Osteoblast (primary cell): ENCODE measurements at places on chromosomes 6 and 20. TPM values are rescaled to one million over a fixed set of nuclear protein-coding genes. Genes with fewer than 3 reads are reported as not detected.

The DAAM2 gene
- total RNA-seq, result 29.0 and 46.9 TPM in 2 replicates

The PLCB4 gene
- 13.0 and 25.6 TPM in 2 replicates for total RNA-seq

The LTB gene
- 0.29 TPM in 1 of 2 replicates, not detected in the other for total RNA-seq

The FERMT1 gene
- 2.1 and 2.5 TPM in 2 replicates for total RNA-seq

The PIGT gene
- total RNA-seq, result 52.8 and 56.6 TPM in 2 replicates

The MRPS18A gene
- 27.5 and 30.4 TPM in 2 replicates for total RNA-seq

The AIF1 gene
- total RNA-seq, result 0.36 TPM in 1 of 2 replicates, not detected in the other

The TP53TG5 gene
- not detected in 2 replicates for total RNA-seq

The CDH4 gene
- 1.1 and 1.8 TPM in 2 replicates for total RNA-seq

The EPPIN gene
- total RNA-seq, result not detected in 2 replicates

The SRMS gene
- not detected in 2 replicates for total RNA-seq

GRCh38 chr20:59044295-59044694 lies 1.7 kb upstream of the PRELID3B start:
- H3K36me3 ChIP-seq, result peaks cover 10% of the 10 kb centered on the region
- H3K4me3 ChIP-seq, result no peak overlapping the region
- peaks cover 37% of the 10 kb centered on the region for H3K4me1 ChIP-seq
- no peak for DNase-seq

DNA sequence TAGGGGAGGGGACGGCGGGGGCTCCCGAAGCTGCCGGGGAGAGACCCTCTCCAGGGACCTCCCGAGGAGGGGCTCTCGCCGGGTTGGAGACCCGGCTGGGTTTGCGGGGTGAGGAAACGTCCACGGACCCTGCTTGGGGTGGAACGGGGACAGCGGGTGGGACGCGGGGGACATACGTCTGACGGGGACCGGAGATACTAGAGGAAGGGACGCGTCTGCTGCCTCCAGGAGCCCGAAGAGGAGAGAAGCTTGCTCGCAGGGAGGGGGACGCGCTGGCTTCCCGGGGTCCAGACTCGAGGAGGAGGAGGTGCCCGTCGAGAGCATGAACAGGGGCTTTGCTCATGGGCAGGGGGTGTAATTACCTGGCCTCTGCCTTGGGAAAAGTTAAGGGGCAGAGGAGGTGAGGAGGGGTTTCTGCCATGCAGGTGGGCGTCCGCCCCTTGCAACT lies 593 bp downstream of the DNMT3B start:
- peak; percentile 87 for DNase-seq
- H3K4me3 ChIP-seq, result peak overlapping the region; percentile 87
- H3K36me3 ChIP-seq, result no peaks in the 10 kb centered on the region
- H3K27ac ChIP-seq, result no peak overlapping the region
- no peaks in the 10 kb centered on the region for H3K27me3 ChIP-seq
- H3K4me1 ChIP-seq, result peaks cover 6% of the 10 kb centered on the region

DNA sequence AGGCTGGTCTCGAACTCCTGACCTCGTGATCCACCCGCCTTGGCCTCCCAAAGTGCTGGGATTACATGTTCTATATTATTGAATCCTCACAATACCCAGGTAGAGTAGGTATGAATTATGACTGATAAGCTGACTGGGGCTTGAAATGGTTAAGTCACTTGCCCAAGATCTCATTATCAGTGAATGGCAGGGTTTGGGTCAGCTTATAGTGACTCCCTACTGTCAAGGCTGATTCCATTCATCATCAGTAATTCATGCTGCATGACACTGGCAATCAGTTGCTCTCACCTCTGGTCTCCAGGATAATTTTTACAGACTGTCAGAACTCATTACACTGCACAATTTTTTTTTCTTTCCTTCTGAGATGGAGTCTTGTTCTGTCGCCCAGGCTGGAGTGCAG lies 127.6 kb downstream of the KIF13A start:
- H3K4me1 ChIP-seq, result peaks cover 17% of the 10 kb centered on the region
- no peaks in the 10 kb centered on the region for H3K27me3 ChIP-seq
- H3K4me3 ChIP-seq, result no peak overlapping the region
- DNase-seq, result no peak
- peaks cover 9% of the 10 kb centered on the region for H3K36me3 ChIP-seq
- no peak overlapping the region for H3K27ac ChIP-seq

- H3K4me3 ChIP-seq, result no peak overlapping the region
- H3K27me3 ChIP-seq, result no peaks in the 10 kb centered on the region
- peak overlapping the region; percentile 77 for H3K27ac ChIP-seq
- no peak for DNase-seq
Observed at GRCh38 chr6:166364456-166364855, 18.3 kb downstream of the MPC1 start.

DNA sequence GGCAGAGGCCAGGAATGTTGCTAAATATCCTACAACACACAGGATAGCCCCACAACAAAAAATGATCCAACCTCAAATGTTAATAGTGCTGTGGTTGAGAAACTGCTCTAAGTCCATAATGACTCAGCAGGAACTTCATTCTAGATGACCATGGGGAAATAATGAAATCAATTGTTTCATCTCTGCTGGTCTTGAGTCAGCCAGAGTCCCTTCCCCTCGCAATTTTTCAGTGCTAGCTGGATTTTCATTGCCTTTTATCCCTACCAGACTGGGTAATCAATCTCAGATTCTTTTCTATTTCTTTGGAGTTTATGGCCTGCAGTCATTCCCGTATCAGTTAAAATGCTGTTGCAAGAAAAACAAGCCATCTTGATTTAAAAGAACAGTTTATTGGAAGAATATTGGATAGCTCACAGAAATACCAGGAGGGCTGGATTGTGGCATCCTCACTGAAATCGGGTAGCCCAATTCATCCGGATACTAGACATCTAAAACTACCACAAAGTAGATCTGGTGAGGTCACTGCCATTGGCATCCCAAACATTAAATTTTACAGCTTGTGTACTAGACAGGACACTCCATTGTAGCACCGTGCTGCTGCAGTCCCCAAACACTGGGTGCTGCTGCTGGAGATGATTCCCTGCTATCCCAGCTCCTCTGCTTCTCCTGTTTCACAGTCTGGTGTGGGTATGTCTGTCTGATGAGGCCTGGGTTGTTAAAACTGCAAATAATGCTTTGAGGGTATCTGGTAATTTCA lies 30.3 kb upstream of the POPDC3 start:
- H3K36me3 ChIP-seq, result no peaks in the 10 kb centered on the region
- H3K4me3 ChIP-seq, result no peak overlapping the region
- DNase-seq, result peak; percentile 39
- peaks cover 18% of the 10 kb centered on the region for H3K4me1 ChIP-seq
- peak overlapping the region; percentile 14 for H3K27ac ChIP-seq

DNA sequence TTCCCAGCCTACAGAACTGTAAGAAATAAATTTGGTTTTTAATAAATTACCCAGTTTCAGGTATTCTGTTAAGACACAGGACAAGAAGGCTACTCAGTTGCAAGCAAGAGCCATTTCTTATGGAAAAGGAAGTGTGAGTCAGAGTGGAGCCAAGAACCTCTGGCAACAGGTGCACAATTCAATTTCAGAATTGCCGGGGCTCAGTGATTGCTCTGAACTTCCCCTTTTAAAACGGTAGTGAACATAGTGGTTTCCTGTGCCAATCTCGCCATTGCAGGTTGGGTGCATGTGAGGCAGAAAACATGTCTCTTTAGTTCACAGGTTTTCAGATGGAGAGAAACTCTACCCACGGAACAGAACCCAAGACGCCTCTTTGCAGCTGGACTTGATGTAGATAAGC lies 16.4 kb downstream of the PIGT start:
- H3K4me1 ChIP-seq, result peaks cover 2% of the 10 kb centered on the region
- no peak overlapping the region for H3K27ac ChIP-seq
- H3K4me3 ChIP-seq, result no peak overlapping the region
- no peak for DNase-seq

- no peaks in the 10 kb centered on the region for H3K27me3 ChIP-seq
- no peaks in the 10 kb centered on the region for H3K36me3 ChIP-seq
- no peak for DNase-seq
Observed at GRCh38 chr20:51127713-51128112, 104.8 kb upstream of the KCNG1 start.

- DNase-seq, result peak; percentile 14
- no peak overlapping the region for H3K4me3 ChIP-seq
- H3K27ac ChIP-seq, result no peak overlapping the region
- H3K4me1 ChIP-seq, result no peaks in the 10 kb centered on the region
- no peaks in the 10 kb centered on the region for H3K36me3 ChIP-seq
- peaks cover 50% of the 10 kb centered on the region for H3K27me3 ChIP-seq
Observed at GRCh38 chr6:33809594-33809993, 5.8 kb upstream of the MLN start.

- H3K27ac ChIP-seq, result peak overlapping the region; percentile 26
- H3K27me3 ChIP-seq, result no peaks in the 10 kb centered on the region
- no peaks in the 10 kb centered on the region for H3K36me3 ChIP-seq
Observed at GRCh38 chr6:140438346-140438735, 1063.9 kb upstream of the CITED2 start.

DNA sequence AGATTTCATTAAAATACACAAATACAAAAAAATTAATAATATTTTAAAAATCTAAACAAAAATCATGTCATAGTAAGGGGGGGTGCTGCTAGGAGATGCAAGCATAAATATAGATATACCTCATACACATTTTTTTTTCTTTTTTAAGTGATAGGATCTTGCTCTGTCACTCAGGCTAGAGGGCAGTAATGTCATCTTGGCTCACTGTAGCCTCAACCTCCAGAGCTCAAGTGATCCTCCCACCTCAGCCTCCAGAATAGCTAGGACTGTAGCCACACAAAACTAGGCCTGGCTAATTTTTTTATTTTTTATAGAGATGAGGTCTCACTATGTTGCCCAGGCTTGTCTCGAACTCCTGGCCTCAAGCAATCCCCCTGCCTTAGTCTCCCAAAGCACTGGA lies 90.8 kb downstream of the HACE1 start:
- no peak overlapping the region for H3K27ac ChIP-seq
- H3K4me3 ChIP-seq, result no peak overlapping the region
- no peaks in the 10 kb centered on the region for H3K36me3 ChIP-seq
- no peaks in the 10 kb centered on the region for H3K4me1 ChIP-seq
- no peaks in the 10 kb centered on the region for H3K27me3 ChIP-seq

DNA sequence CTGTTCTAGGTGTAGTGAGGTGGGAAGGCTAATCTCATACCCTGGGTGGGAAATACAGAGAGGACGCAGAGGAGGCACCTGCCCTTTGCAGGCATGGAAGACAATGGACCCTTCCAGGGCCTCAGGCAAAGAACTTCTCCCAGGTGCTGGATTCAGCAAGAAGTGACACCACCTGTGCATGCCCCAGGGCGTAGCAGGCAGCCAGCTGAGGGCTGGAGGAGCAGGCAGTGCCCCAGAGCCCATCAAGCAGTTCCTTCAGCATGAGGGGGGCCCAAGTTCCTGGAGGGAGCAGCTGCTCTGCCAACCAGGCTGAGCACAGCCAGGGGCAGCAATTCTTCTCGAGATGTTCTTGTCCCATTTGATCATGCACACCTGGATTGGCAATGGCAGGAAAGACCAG lies 170.3 kb upstream of the PDE10A start:
- H3K27me3 ChIP-seq, result no peaks in the 10 kb centered on the region
- H3K4me3 ChIP-seq, result no peak overlapping the region
- DNase-seq, result no peak
- no peak overlapping the region for H3K27ac ChIP-seq
- no peaks in the 10 kb centered on the region for H3K36me3 ChIP-seq
- H3K4me1 ChIP-seq, result peaks cover 8% of the 10 kb centered on the region

DNA sequence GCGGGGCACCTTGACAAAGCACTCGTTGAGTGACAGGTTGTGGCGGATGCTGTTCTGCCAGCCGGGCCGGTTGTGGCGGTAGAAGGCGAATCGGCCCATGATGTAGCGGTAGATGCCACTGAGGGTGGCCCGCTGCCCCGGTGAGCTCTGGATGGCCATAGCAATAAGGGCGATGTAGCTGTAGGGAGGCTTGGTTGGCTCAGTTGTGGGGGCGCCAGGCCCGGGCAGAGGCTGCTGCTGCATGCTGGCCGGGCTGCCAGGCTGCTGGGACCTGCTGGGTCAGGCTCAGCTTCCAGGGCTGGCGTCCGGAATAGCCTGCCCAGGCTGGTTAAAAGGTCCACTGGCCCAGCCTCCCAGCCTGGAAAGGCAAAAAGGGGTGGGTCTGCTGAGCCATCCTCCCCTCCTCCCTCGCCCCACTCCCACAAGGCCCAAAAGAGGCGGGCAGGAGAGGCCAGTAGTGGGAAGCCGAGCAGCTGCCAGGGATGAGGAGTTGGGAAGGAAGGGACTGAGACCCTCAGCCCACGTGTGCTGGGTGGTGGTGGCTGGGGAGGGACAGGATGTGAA lies at the start of gene FOXS1:
TSS of gene FOXS1 (minus strand) at position 305 of the 564 bp plus-strand sequence. CDS start at position 243, 62 bp downstream.
- no peak within 1 kb of the TSS for H3K27ac ChIP-seq
- peaks cover 45% of the 10 kb centered on the region for H3K4me1 ChIP-seq
- peak; percentile 74 for DNase-seq
- H3K36me3 ChIP-seq, result no peaks in the 10 kb centered on the region
- peaks cover 26% of the 10 kb centered on the region for H3K27me3 ChIP-seq

- no peaks in the 10 kb centered on the region for H3K4me1 ChIP-seq
- no peaks in the 10 kb centered on the region for H3K27me3 ChIP-seq
- DNase-seq, result no peak
- no peak overlapping the region for H3K4me3 ChIP-seq
- H3K36me3 ChIP-seq, result no peaks in the 10 kb centered on the region
Observed at GRCh38 chr6:114334237-114334636, 8.6 kb downstream of the HS3ST5 start.

DNA sequence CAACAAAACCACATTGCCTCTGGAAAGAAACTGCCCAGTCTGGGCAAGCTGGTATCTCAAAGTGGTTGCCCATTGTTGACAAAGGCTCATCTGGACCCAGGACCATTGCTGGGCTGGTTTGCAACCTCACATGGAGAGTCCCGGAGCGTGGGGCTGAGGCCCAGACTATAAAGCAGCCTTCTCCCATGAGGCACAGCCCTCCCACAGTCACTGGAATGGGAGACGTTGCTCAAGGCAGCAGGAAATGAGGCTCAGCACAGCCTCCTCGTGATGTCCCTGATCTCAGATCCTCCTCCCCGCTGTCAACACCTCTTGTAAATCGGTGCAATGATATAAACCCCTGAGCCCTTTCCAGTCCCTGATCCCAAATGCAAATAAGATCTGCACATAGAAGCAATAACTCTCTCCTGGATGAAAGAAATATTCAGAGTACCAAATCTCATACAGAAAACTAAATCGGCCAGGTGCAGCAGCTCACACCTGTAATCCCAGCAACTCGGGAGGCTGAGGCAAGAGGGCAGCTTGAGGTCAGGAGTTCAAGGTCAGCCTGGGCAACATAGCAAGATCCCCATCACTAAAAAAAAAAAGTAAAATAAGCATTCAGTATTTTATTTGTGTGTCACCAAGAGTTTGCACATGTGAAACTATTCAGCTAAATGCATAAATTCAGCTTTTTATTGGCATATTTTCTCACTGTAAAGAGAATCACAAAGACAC lies 103.0 kb upstream of the RREB1 start:
- no peaks in the 10 kb centered on the region for H3K4me1 ChIP-seq
- no peak for DNase-seq
- no peak overlapping the region for H3K27ac ChIP-seq
- no peak overlapping the region for H3K4me3 ChIP-seq
- no peaks in the 10 kb centered on the region for H3K27me3 ChIP-seq

DNA sequence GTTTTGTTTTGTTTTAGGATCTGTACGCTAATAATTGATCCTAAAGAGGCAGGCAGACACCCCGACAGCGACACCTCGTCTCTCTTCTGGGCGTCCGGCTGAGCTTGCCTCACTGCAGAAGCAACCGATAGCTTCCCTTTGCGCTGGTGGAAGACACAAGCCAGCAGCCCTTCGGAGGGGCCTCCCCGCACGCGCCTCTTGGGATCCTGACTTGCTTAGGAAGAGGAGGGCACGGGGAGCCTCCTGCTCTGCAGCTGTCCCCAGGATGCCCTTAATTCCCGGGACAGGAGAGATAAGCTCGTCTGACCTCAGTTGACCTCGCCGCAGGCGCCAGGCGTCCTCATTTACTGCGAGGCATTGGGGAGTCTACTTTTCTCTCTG lies 94.0 kb downstream of the CD83 start:
- H3K27me3 ChIP-seq, result no peaks in the 10 kb centered on the region
- DNase-seq, result peak; percentile 90
- peak overlapping the region; percentile 94 for H3K27ac ChIP-seq
- no peaks in the 10 kb centered on the region for H3K36me3 ChIP-seq
- H3K4me1 ChIP-seq, result peaks cover 11% of the 10 kb centered on the region
- peak overlapping the region; percentile 85 for H3K4me3 ChIP-seq
